ENCODE measurements at places on chromosomes 12 and 14.

GRCh38 chr12:66127650-66128049 lies 2.9 kb downstream of the LLPH start:
- DNase-seq, result no peak

DNA sequence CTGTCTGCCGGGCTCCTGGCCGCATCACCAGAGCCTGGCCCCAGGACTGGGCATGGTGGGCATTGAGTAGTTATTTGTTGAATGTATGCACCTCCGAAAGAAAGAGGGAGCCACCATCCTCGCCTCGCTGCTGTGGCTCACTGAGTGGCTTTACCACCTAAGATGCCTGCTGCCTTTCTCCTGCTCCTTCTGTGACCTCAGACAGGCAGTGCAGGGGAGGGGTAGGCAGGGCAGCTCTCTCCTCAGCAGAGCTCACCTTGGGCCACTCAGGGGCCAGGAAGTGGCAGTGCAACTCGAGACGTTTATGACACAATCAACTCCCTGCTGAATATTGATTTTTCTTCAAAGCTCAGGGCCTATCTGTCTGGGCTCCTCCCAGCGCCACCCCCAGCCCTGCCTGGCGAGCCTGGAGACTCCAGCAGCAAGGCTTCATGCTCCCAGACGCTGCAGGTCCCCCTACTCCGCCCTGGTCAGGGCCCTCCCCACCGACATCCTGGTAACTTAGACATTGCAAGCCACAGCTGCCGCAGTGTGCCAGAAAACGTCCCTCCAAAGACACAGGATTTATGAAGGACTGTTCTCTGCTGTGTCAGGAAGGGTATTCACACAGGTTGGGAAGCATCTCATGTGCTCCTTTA lies 84.3 kb upstream of the DIO3 start:
- DNase-seq, result no peak

DNA sequence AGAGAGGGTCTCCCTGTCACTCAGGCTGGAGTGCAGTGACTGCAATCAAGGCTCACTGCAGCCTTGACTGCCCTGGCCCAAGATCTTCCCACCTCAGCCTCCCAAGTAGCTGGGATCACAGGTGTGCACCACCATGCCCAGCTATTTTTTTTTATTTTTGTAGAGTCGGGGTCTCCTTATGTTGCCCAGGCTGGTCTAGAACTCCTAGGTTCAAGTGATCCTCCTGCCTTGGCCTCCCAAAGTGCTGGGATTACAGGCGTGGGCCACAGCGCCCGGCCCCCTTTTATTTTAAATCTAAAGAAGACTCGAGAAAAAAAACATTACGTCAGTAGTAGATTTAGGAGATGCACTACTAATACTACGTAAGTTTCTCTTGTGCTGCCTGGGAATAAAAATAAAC lies 14.3 kb downstream of the FOS start:
- DNase-seq, result no peak

DNA sequence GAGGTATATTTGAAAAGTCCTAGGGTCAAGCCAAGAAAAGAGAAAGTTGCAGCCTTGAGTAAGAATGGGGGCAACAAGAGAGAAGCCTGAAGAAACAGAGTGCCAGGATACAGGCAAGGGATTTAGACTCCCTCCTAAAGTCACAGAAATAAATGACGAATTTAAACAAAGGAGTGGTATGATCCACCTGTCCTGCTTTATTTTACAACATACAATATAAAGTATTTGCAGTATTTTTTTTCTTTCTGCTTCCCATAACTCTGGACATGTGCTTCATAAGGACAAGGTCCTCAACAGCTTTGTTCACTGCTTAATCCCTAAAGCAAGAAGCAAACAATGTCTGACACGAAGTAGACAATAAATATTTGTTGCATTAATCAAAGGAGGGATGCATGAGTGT lies 57.4 kb downstream of the IFNG start:
- DNase-seq, result no peak

DNA sequence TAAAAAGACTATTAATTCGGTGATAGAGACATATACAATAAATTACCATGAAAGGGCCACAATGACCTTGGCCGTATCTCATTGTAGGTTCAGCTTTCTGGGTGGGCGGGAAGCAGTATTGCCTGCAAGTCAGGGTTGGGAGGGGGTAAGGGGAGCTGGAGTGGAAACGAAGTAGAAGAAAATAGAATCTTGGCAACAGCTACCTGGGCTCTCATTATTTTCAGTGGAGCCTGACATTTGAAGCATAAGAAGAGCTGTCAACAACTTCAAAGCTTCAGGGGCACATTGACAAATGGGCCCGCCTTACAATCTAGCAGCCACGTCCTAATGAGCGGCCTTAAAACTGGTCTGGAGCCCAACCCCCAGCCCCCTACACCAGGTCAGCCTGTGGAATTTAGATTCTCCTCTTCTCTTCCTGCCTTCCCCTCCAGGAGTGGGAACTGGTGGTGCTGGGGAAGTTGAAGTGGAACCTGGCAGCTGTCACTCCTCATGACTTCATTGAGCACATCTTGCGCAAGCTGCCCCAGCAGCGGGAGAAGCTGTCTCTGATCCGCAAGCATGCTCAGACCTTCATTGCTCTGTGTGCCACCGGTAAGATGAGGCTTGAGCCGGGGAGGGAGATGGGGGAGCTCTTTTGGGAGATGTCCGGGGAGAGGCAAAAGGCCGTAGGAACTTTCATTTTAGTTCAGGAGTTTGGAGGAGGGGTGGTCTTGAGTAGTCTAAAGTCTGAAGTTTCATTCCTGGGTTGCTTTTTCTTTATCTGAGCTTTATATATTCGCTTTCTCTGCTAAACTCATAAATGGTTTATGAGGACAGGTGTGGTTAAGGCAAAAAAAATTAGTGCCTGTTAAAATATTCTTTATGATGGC lies 5.0 kb downstream of the CCND2 start:
- no peak for DNase-seq

GRCh38 chr14:35406090-35406489 lies 1.5 kb upstream of the NFKBIA start:
- no peak for DNase-seq

- DNase-seq, result no peak
Observed at GRCh38 chr14:99064262-99064954, 207.6 kb downstream of the BCL11B start.

Measured in D721Med (cell line).